ENCODE measurements at places on chromosomes 1 and 21.

DNA sequence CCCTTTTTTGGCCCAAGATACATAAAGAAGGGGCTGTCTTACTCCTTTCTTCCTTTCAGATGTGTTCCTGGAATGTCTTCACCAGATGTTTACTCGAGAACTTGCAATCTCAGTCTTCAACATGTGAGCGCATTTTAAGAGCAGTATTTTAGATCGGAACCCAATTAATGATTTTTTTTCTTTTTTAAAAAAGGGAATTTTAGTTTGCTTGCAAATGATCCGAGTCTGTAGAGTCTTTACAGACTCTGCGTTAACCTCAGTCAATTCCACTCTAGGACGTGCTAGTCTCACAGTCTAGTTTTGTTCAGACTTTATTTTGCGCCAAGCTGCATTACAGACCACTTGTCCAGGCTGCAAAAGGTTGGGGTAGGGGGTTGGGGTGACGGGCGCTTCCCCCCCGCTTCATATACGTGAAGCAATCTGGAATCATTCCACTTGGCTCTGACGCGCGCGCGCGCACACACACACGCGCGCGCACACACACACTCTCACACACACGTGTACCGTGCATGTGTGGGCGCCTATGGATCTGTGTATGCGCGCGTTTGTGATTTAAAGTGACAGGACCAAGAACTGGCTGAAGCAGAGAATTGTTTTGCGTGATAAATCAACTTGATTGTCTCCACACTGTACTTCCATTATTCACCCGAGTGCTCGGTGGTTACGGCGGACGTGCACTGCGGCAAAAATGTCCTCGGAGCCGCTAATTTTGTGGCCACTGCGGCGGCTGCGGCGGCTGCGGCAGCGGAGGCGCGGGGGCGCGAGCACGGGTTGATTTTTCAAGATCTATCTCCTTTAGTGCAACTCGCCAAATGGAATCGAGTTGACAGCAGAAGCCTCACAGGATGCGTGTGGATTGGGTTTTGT lies 25.6 kb upstream of the NFIA start:
- peak; percentile 48 for DNase-seq

- DNase-seq, result no peak
These were observed 139.1 kb upstream of the DPT start for GRCh38 chr1:168867941-168868634.

- no peak for DNase-seq
These were observed 647.1 kb downstream of the PTPRU start for GRCh38 chr1:29883411-29883832.

DNA sequence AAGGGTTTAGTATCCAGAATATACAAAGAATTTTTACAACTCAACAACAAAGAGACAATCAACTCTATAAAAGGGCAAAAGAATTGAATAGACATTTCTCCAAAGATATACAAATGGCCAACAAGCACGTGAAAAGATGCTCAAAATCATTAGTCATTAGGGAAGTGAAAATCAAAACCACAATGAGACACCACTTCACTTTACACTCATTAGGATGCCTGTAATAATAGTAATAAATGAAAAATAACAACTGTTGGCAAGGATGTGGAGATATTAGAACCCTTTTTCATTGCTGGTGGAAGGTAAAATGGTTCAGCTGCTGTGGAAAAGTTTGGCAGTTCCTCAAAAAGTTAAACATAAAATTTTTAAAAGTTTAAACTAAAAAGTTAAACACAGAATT lies 7.0 kb upstream of the ABCD3 start:
- DNase-seq, result no peak

- no peak for DNase-seq
These were observed 327.3 kb downstream of the SIPA1L2 start for GRCh38 chr1:232302376-232303221.

- no peak for DNase-seq
These were observed 55.5 kb downstream of the LDLRAD2 start for GRCh38 chr1:21867451-21867996.

Measured in fibroblast of villous mesenchyme (primary cell).